ENCODE measurements at places on chromosomes 1 and 21.

GRCh38 chr1:181113059-181113641, 24.6 kb downstream of the IER5 start:
- DNase-seq = peak; percentile 74

- peak; percentile 40 for DNase-seq
Observed at GRCh38 chr1:35398739-35399138, 130.2 kb downstream of the ZMYM4 start.

DNA sequence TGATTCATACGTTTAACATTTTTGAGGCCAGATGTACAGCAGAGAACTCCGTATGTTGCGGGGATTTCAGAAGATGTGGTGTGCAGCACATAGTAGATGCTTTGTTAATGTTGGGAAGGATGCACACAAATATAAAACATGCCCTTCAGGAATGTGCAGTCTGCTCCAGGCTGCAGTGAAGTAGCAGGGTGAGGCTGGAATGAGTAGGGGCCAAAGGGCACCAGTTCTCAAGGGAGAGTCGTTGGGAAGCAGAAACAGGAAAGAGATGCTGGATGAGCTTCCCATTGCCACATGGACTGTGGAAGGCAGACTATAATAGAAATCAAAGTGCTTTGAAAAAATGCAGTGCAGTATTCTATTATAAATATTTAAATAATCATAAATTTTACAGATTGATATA, 126.9 kb downstream of the NOS1AP start:
- DNase-seq = no peak

DNA sequence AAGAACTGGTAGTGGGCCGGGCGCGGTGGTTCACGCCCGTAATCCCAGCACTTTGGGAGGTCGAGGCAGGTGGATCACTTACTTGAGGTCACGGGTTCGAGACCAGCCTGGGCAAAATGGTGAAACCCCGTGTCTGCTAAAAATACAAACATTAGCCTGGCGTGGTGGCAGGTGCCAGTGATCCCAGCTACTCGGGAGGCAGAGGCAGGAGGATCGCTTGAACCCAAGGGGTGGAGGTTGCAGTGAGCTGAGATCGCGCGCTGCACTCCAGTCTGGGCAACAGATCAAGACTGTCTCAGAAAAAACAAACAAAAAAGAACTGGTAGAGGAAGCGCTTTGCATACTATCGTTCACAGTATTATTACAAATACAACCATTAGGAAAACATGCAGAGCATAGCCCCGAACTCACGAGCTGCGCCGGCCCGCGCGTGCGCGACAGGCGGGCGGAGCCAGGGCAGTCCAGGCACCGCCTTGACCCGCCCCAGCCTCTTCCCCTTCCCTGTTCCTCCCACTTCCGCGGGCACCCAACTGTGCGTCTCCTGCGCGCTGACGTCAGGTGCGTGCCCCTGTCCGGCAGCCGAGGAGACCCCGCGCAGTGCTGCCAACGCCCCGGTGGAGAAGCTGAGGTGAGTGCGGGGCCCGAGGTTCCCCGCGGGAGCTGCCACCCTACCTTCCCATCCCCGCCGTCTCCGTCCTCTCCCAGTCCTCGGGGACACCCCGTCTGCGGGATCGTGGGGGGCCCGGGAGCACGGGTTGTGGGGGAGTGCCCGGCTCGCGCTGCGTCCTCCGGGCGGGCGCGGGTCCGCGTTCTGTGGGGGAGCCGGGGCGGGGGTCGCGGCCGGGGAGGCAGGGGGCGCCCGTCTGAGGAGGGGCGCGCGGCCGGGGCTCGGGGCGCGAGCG, at the start of gene CDC42:
CDC42 (plus strand) TSS at position 595 of the 902 bp plus-strand sequence. CDS start 25,770 bp downstream, outside the sequence.
- DNase-seq = peak; percentile 96

Data from foreskin fibroblast (primary cell).